ENCODE measurements at places on chromosomes 3 and 15.

GRCh38 chr15:94383706-94384105 lies 152.3 kb downstream of the MCTP2 start:
- no peak for DNase-seq

DNA sequence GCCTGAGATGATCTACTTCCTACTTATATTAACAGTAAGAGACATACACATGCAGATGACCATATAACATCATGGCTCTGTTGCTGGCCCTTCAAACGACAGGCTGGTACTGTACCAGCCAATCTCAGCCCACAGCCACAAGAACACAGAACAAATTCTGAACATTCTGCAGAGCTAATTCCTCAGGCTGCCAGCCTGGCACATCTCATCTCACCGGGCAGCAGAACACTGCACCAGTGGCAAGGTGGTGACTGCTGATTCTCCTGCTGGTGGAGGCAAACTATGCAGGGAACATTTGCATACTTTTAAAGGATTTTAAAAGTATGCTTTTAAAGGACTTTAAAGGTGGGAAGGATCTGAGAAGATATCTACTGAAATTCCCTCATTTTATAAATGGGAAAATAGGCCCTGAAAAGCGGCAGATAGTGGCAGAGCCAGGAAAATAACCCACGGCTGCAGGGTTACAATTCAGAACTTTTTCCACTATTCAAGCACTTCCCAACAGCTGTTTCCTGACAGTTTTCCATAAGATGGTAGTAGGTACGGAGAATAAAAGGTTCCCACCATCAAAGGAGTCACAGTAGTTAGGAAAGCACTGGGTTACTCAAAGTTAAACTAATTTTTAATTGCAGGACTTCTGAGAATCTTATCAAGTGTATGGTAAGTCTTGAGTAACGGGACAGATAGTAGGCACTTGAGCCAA lies 37.3 kb downstream of the SUMF1 start:
- no peak for DNase-seq

DNA sequence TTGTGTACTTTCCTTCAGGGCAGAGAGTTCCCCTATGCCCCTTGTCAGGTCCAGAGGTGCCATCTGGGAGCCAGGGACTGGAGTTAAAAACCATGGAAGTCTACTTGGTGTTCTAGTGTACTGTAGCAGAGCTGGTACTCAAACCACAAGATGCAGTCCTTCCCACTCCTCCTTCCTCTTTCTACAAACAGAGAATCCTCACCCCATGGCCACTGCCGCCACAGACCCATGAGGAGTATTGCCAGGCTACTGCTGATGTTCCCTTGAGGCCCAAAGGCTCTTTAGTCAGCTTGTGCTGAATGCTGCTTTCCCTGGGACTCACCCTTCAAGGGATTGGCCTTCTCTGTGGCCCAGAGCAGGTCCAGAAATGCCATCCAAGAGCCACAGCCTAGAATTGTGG lies 229.2 kb upstream of the ZPLD1 start:
- DNase-seq: no peak

DNA sequence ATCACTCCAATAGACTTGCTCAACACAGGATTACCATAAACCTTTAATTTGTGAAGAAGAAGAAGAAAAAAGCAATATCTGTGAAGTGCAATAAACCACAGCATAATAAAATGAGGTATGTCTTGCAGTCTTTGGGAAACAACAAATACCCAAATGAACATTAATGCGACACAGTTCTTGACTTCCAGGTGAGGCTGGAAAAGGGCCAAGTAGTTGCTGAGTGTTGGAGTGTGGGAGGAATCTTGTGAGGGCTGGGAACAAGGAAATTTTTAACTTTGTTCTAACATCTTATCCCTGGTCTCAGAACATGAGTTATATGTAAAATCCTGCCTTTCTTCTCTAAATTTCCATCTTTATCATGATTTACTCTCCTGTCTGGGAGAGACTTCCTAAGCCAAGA lies 206.5 kb downstream of the DTWD1 start:
- no peak for DNase-seq

DNA sequence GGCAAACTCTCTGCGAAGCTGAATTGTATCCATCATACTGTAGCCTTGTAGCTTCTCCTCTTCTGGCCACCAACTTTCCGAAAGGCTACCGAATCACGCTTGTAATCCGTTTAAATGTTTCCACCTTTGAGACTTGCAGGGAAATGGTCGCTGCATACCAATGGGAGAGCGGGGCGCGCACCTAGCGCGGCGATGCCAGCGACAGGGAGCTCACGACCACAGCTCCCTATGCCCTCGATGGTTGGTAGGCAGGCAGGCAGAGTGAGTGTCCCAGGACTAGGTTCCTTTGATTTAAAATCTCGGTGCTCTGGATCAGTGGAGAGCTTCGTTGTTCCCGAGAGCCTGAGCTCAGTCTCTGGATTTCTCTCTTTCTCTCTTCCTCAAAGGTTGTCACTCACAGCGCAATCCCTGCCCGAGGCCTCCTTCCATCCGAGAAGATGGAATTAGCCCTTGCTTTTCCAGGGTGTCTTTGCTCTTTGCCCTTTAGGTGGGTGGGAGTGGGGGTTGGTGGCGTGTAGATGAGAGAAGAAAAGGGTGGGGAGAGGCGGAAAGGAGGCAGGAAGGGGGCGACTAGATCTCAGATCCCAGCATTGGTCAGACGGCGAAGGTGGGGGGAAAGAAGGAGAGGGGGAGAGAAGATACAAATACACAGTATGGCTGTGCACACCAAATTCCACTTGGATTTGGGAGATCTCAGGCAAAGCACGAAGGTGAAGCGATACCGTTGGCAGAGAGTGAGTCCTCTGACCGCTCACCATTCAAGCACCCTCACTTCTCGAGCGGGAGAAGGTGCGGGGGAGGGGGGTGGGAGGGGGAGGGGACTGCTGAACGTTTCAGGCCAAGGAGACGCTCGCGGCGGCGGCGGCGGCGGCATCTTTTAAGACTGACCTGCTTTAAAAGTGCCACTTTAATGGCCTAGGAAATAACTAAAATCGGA lies at the start of gene SLITRK3:
SLITRK3 (minus strand) TSS at position 745 of the 937 bp plus-strand sequence. CDS start 5,554 bp downstream, outside the sequence.
- DNase-seq: no peak

DNA sequence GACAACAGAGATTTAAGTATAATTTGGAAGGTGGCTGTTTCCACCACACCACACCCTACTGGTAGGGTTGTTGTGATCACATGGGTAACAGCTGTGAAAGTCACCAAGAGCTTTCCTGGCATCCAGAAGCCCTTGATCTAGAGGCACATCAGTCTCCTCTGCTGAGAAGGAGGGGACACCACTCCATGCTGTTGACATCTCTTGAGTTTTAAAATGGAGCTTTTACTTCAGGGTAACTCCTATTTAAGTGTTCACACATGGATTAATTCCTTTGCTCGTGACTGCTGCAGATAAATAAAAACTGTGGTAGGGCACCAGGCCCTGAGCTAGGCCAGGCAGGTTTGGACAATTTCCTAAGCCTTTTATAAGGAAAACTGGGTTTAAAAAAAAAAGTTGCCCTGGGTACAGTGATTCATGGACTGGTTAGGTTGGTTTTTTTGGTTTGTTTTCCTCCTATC lies 7.5 kb downstream of the EXOSC7 start:
- DNase-seq: no peak

DNA sequence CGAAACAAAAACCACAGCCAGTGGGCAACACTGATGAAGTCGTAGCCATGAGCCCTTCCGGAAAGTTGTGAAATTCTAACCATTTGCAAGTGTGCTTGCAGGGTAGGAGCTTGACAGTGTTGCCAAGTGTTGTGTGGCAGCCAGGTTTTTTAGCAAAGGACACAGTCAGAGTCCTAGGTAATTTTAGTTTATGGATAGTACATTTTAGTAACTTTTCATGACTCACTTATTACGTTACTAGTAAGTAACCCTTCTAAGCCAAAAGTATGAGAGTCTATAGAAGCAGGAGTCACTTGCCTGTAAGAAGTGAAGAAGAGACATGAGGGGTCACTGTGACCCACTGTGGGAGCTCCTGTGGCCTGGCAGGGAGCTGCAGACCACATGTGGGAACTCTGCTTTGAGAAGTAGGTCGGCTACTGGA lies 54.8 kb upstream of the ADPGK start:
- no peak for DNase-seq

DNA sequence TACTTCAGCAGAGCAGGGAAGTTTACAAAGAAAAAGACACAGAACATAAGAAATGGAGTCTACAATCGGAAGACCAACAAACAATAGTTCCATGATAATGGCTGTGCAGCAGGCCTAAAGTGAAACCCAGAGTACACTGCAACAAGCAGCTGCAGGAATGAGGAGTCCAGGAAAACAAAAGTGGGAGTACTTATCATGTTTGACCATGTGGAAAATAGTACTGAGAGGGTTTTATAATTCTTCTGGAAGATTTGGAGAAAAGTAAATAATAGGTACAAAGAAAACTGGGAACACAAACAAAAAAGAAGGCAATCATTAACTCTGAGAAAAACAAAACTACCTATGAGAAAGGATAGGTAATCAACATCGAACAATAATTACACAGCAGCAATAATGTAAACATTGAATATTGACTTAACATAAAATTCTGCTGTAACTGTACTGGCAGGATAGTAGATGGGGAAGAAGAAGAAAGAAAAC lies 87.5 kb downstream of the NEK10 start:
- no peak for DNase-seq

- no peak for DNase-seq
Observed at GRCh38 chr3:110327870-110328269, 743.7 kb upstream of the NECTIN3 start.

GRCh38 chr3:49966233-49966942 lies 26.4 kb downstream of the RBM6 start:
- no peak for DNase-seq

- no peak for DNase-seq
Observed at GRCh38 chr3:25088284-25088683, 339.8 kb upstream of the RARB start.

- no peak for DNase-seq
Observed at GRCh38 chr15:57198131-57198530, 178.2 kb upstream of the CGNL1 start.

GRCh38 chr3:113262304-113262665 lies 50.9 kb downstream of the BOC start:
- no peak for DNase-seq

- no peak for DNase-seq
Observed at GRCh38 chr3:49916686-49917085, 12.9 kb downstream of the MON1A start.

DNA sequence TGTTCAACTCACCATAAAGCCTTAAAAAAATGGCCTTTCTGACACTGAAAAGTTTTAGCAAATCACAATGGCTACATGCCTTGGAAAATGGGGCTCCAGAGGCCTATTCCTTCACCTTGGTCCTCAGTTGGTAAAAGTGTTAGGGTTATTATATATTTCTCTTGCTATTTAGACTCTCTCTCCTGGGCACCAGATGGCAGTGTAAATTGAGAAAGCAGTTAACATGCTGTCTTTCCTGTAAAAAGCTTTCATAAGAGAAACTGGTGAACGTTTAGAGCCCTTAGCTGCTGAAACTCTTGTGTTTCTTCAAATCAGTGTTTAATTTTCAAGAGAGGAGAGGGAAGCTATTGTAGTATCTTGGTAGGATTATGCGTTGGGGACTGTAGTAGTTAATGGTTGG lies 89.9 kb downstream of the LRTM1 start:
- no peak for DNase-seq

DNA sequence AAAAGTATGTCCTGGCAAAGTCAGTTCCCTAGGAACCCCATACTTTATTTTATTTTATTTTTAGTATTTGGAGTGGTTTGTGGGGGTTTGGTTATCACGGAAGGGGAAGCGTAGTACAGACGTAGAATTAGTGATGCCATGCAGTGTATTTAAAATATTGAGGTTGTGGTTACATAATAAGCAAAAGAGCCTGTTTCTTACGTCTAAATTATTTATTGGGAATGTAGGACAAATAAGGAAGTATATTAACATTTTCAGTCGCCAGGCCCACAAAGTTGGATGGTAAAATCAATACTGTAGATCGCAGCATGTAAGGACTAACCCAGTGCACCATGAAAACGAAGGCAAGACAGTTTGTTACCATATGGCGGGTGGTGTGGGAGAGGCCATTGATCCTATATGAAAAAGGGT lies 558 bp downstream of the DTWD1 start:
- DNase-seq: no peak

DNA sequence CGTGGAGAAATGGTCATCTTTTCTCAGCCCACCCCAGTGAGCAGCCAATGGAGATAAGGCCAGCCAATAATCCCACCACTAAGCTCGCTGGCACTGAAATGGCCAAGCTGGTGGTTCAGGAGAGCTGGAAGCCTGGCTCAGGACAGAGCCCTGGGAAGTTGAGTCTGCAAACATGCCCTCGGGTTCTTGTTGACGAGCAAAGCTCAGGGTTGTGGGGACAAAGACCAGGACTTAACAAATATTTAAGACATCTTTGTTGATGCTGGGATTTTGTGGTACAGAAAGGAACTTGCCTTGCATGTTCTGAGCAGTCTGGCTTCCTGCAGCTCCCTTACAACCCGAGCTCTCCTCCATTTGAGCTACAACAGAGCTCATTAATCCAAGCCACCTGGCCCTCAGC lies 4.4 kb downstream of the FAH start:
- no peak for DNase-seq

DNA sequence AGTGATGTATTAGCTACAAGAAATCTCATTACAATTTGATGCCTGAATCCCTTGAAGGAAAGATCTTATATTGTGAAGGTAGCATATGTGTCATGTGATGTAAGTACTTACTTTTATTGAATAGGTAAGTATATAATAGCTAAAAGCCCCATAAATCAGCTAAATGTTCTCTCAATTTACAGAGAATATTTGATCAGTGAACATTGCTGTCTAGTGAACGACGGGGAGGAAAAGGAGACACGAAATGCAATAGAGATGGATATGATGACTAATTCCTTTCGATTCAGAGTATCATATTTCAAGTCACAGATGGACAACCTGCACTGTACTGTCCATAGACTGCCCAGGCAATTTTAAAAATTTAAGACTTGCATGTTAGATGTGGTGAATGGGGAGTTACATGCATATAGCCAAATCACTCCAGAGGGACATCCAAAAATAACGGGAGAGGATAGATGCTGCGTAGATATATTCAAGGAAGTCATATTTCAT lies 462.1 kb upstream of the CDIN1 start:
- DNase-seq: no peak

- no peak for DNase-seq
Observed at GRCh38 chr3:43319794-43320193, 33.5 kb downstream of the SNRK start.

DNA sequence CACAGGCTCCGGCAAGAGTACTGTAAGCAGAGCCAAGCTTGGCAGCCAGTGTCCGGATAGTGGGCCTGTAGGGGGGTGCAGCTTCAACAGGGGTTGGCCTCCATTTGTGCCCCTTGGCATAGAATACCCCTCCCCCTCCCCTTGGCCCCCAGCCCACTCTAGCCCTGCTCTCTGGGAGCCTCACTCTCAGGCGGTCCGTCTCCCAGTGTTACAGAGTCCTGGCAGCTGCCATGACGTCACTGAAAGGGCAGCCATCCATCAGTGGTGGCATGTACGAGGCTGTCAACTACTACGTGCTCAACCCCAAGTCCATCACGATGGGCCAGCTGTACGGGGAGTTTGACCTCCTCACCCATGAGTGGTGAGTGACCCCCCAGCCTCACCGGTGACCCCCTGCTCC lies 50.4 kb downstream of the DNAH1 start:
- DNase-seq: no peak

All from NCI-H1048 (cell line).